ENCODE measurements at places on chromosomes 2 and 18.

- no peak for DNase-seq
Observed at GRCh38 chr2:238428866-238429265, 2.1 kb downstream of the ASB1 start.

DNA sequence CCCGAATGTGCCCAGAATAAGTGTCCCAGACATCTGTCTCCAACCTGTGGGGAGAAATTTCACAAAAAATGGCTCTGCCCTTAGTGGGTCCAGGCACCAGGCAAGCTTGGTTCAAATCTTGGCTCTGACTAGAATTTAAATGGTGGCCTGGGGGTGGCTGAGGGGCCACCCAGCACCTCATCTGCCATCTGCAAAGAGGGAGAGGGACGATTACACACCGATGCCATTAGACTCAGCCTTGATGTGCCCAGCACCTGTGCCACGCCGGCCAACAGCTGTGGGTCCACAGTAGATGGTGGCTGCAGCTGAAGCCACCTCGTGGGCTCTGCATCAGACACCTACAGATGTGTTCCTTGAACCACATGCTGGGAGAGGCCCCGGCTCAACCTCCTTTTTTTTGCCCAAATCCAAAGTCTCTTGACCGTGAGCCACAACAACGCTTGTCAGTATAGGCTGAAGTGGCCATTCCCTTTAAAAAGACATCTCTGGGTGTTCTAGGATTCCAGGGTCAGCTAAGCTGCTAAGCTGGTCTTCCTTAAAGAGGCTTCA is 222.0 kb upstream of the RAB6C start:
- DNase-seq: no peak

DNA sequence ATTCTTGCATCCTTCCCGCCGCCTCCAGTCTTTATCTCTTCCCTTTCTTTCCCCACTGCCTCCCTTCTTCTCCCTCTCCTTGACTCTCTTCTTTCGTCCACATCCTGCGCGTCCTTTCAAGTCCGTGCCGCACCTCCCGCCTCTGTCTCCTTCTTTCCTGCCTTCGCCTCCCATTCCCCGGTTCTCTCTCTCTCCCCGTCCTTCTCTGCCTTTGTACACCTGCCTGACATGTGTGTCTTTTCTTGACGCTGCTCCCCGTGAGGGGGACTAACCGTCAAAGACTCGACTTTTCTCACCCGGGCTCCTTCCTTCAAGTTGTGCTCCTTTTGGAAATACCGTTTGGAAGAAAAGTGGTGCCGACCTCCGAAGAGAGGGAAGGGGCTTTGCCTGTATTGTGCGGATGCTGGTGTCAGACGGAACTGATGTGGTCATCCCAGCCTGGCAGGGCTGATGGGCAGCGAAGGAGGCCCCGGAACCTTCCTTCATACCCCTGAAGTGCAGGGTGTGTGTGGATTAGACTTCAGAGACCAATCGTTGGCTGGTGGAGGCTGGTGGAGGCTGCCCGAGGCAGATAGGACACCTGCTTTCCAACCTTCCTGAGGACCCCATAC is 879 bp downstream of the TMEM178A start:
- DNase-seq: no peak

- DNase-seq: no peak
Observed at GRCh38 chr2:206937555-206937954, 1.8 kb upstream of the CPO start.

- DNase-seq: no peak
Observed at GRCh38 chr18:42784632-42785031, 330.9 kb downstream of the RIT2 start.

- DNase-seq: peak; percentile 98
Observed at GRCh38 chr18:11980494-11981191, 664 bp upstream of the IMPA2 start.

- no peak for DNase-seq
Observed at GRCh38 chr2:6864231-6864754, 1.4 kb downstream of the CMPK2 start.

GRCh38 chr2:36871068-36871707 is 95.1 kb downstream of the STRN start:
- no peak for DNase-seq

- no peak for DNase-seq
Observed at GRCh38 chr2:6930923-6931647, 13.9 kb downstream of the RNF144A start.

All from activated naive CD8-positive, alpha-beta T cell treated with anti-CD3 and anti-CD28 coated beads for 36 hours (primary cell).